ENCODE measurements at places on chromosomes 12 and 14. TPM values are rescaled to one million over a fixed set of nuclear protein-coding genes. Genes with fewer than 3 reads are reported as not detected.
A peak's percentile ranks its signal among the peaks of the same experiment; 100 is the strongest.

DNA sequence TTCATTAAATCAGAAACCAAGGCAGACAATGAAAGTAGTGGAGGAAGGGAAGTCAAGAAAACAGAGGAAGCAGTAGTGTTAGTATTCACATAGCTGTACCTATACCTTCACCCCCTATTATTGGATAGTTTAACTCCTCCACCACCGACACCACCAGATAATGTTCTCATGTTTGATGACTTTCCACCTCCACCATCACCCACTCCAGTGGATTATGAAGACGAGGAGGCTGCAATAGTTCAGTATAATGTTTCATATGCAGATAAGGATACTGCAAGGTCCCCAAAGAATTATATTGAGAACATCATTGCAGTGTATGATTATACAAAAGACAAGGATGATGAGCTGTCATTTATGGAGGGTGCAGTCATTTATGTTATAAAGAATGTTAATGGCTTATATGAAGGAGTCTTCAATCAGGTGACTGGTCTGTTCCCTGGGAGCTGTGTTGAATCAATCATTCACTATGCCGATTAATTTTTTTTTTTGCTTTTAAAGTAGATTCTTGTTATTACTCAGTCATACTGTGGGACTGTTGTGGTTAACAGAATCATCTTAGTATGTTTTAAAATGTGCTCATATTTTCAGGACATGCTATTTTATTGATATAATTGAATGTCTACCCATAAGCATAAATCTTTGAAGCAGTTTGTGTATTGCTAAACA, 32.2 kb upstream of the KTN1 start:
- DNase-seq, result no peak

- no peak for DNase-seq
Measured at GRCh38 chr14:72850360-72850759, 43.5 kb downstream of the DPF3 start.

DNA sequence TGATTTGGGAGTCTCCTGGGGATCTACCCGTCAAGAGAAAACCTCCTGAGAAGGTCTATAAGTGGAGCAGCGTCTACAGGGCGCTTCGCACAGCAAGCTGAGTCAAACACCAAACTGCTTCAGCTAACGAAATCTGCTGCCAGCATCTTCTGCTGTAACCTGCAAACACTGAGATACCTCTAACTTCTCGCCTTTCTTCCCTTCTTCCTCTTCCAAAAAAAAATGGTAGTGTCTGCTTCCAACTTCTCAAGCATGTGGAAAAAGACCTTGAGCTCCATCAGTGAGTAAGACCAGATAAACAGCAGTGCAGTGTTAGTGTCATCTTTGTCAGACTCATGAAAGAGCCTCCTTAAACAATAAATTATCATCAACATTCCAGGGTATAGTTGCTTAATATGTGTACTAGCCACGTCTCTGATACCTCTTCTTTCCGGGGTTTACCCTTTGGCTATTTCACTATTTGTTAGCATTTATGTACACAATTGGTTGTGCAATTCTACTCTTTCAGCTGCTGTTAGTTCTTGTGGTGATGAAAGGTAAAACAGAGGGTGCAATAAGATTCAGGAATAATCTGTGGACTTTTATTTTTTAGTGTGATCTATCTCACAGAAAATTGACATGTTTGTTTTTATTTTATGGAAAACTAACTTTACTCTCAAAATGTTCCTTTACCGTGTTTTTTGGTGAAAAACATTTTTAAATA, 81.6 kb downstream of the LLPH start:
- no peak for DNase-seq

The TMEM30B gene
- 19.2 TPM for polyA plus RNA-seq

The TOMM20L gene
- 1.5 TPM for polyA plus RNA-seq

- DNase-seq, result no peak
Measured at GRCh38 chr14:47257013-47257412, 418.4 kb downstream of the MDGA2 start.

DNA sequence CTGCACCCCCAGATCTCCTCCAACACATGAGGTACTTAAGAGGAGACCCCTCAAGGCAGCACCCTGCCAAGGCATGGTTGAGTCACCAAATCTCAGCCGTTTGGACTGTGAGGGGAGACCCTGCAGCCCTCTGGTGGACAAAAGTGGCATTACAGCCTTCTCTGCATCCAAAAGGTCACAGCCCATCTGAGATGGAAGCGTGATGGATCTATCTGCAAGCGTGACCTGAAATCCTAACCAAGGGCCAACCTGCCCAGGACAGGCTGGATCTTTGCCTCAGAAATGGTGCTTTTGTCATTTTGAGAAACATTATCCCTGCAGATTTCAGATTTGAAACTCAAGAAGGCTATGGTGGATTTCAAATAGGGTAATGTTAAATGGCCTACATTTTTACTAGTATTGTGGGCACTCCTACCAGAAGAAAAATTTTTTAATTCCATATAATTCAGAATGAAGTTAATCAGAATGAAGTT, 23.7 kb upstream of the DHRS4 start:
- DNase-seq, result peak; percentile 58

DNA sequence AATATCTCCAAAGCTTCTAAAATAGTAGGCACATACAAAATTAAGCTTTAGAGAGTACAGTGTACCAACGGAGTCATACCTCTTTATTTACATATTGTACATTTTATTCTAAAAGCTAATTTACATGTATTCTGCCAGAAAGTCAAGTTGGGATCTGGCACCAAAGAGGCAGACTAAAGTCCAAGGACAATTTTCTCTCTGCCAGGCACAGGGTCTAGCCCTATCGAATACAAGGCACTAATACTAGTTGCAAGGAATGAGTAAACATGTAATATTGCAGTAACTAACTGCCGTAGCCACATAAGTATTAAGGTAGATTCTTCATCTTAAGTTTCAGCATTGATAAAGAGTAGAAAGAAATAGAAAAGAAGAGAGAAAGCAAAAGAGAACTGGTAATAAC, 93.9 kb downstream of the RPS6KA5 start:
- no peak for DNase-seq

DNA sequence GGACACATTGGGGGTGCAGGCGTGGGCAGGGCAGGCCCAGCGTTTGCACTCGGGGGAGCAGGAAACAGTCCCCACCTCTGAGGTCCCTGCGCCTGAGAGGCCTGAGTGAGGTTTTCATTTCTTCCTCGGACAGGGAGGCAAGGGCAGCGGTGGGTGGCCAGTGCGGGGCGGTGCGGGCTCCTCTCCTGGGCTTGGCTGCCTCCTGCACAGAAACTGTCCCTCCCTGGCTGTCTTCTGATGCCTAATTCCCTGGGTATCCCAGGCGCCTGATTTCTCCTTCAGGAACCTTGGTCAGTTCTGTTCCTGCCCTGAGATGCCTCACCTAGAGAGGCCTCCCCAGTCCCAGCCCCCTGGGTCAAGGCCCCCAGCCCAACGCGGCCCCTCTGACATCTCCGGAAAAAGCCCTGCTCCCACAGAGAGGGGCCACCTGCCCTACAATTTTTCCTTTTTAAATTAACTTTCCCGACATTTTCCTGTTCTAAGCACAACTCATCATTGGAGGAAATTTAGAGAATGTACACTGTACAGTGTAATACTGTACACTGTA, 260.3 kb downstream of the ADGRD1 start:
- DNase-seq, result no peak

- no peak for DNase-seq
Measured at GRCh38 chr12:95972832-95973456, 23.2 kb downstream of the HAL start.

The IAPP gene
- not detected for polyA plus RNA-seq

GRCh38 chr12:14416658-14417057, 51.2 kb downstream of the ATF7IP start:
- no peak for DNase-seq

GRCh38 chr14:79044894-79045624, 874.9 kb downstream of the NRXN3 start:
- no peak for DNase-seq

The GLIPR1L1 gene
- 0.75 TPM for polyA plus RNA-seq

DNA sequence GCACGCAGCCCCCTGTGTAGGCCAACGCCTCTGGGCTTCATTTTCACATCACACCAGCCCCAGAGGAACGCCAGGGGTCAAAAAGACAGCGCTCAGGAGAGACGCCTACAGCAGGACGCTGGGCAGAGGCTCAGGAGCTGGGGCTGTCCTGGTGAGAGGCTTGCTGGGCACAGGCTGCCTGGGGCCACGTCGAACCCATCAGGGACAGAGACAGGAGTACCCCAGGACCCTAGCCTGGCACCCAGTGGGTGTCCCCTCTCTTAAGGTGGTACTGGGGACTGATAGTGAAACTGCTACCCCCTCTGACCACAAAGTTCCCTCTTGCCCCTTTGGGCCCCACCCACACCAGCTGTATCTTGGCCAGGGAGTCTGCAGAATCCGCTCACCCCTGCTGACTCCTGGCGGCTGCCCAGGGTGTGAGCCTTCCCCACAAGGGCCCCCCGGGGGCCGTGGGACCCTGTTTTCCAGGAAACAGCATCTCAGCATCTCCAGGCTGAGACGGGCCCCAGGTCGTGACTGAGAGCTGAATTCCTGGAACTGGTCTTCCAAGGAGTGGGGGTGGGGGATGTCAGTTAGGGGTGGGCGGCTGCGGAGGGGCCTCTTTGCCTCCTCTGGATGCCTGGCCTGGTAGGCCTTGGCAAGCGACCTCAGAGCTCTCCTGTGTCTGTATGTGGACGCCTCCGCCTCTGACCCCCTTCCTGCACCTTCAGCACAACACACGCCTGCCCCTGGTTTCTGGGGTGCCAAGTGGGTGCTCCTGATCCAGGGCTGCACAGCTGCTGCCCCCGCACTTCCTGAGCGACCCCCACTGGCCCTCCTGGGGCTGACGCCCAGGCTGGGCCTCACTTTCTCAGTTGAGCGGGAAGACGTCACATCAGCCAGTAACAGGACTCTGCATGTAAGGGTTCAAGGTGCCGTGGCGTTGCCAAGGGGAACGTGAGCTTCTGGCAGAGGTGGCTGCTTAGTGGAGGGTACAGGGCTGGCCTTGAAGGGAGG, 321.9 kb upstream of the RTL1 start:
- peak; percentile 21 for DNase-seq

- DNase-seq, result no peak
Measured at GRCh38 chr14:59630288-59630963, 53.8 kb upstream of the CCDC175 start.

DNA sequence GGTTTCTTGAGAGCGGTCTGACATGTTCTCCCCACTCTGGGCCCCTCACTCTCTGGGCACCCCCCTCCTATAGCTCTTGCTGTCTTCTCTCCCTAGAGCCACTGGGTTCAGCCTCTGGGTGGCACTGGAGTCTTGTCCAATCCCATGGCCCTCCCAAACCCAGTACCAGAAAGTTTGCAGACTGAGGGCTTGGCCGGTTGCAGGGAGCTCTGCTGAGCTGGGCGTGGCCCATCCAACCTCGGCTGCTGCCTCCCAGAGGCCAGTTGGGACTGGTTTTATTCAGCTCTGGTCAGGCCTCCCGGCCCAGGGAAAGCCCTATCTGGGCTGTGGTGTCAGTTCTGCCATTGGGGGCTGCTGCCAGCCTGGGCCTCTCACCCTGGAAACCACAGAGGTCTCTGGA, 37.9 kb downstream of the ISCA2 start:
- peak; percentile 62 for DNase-seq

The OAS2 gene
- 10.1 TPM for polyA plus RNA-seq

The TAS2R8 gene
- not detected for polyA plus RNA-seq

DNA sequence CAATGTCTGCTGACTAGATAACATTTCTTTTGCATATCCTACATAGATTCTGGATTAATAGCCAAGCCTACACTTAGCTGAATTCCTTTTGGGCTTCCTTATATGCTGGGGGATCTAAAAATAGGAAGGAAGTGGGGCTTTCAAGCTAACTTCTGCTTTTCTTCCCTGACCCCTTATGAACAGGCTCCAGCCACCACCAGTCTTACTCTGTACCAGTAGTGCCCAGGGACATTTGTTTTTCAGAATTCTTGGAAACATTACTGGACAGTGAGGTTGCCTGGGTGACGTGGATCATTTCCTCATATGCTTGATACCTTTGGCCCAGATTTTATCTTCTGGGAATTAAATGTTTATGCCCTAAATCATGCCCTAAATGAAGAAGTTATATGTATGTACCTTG, 55.9 kb upstream of the SRRM4 start:
- no peak for DNase-seq

DNA sequence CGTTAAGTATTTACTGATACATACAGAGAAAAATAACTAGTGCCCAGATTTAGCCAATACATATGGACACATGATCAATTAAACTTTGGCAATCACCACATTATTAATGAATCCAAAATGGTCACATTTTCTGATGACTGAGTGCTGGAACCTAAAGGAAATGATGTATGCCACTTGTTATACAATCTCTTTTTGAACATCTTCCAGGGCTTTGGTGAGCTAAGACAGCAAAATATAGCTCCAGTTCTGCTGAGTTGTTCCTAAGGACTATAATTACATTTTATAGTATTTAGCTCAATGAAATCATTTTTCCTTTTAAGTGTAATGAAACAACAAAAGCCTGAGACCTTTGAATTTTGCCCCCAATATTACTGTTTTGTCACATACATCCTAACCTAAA, 329.1 kb upstream of the ATP2B1 start:
- peak; percentile 18 for DNase-seq

DNA sequence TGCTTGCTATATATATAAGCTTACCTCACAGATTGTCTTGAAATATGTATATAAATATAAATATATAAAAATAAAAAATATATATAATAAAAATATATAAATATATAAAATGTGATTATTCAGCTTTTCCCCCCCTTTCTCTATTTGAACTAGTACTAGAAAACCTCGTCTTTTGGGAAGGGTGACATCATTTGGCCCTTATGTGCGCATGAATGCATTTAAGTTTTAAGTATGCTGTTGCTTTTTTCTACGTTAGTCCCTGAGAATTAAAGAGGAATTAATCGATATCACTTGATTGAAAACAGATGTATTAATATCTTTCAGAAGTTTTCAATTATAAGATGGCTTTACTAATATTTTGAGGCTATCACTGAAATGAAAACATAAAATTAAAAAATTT, 69.9 kb downstream of the RAD51B start:
- DNase-seq, result no peak

GRCh38 chr14:103684471-103684870, 30.8 kb downstream of the XRCC3 start:
- no peak for DNase-seq

DNA sequence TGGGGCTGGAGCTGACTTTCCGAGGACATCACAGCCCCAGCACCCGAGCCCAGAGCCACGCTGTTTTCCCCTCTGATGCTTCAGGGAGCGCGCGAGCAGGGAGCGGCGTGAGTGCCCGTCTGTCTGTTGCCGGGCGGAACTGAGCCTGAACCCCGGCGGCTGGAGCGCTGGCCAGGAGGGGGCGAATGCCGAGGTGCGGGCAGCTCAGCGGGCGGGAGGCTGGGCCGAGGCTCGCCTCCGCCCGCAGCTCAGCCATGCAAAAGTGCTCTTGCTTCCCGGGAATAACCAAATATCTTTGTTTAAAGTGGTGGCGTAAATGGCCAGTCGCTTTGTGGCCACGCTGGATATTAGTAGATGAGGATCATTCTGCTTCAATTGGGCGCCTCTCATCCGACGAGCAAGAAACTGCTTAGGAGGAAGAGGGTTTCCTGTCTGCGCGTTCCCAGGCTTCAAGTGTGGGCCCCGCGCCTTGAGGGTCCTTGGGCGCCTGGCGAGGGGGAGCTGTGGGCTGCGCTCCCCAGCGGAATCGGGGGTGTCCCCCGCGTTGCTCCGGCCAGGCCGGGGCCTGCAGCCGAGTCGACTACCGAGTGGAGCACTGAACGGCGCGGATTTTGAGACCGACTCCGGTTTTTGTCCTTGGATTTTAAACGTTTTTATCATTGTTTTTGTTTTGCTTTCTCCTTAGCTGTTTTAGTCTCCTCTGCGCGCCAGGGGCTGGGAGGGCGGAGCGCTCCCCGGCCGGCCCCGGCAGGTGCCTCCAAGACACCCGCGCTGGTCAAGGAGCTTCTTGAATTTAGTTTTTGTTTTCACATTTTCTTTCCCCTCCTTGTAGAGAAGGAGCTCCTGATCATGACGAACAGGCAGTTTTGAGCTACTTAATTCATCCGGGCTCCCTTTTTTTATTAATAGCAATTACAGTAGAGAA, 831 bp upstream of the NKX2-1 start:
- peak; percentile 40 for DNase-seq

The MANSC4 gene
- 0.33 TPM for polyA plus RNA-seq

Measured in left lung (tissue), 14 donors.